ENCODE measurements at places on chromosomes 1 and 21.

- no peak for DNase-seq
Observed at GRCh38 chr21:44506279-44507255, 33.4 kb downstream of the KRTAP10-1 start.

GRCh38 chr1:206723805-206724472 is 39.2 kb downstream of the MAPKAPK2 start:
- no peak for DNase-seq

- no peak for DNase-seq
Observed at GRCh38 chr1:39980555-39981313, 25.8 kb downstream of the MFSD2A start.

DNA sequence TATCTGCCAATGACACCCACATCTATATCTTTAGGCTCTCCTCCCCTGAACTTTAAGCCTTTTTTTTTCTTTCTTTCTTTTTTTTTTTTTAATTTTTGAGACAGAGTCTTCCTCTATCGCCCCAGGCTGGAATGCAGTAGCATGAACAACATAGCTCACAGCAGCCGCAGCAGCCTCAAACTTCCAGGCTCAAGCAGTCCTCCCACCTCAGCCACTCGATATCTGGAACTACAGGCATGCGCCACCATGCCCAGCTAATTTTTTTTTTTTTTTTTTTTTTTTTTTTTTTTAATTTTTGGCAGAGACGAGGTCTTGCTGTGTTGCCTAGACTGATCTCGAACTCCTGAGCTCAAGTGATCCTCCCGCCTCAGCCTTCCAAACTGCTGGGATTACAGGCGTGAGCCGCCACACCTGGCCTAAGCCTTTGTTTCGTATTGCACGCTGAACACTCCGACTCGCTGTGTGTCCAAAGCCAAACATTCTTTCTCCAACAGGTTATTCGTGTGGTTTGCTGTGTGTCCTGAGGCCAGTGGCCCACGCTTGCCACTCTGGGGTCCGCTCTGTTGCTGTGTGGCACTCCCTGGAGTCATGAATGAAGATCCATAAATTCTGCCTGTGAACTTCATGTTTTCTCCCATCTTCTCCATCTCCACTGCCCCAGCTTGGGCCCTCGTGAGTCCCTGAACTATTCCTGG is 119.4 kb downstream of the CAMTA1 start:
- no peak for DNase-seq

DNA sequence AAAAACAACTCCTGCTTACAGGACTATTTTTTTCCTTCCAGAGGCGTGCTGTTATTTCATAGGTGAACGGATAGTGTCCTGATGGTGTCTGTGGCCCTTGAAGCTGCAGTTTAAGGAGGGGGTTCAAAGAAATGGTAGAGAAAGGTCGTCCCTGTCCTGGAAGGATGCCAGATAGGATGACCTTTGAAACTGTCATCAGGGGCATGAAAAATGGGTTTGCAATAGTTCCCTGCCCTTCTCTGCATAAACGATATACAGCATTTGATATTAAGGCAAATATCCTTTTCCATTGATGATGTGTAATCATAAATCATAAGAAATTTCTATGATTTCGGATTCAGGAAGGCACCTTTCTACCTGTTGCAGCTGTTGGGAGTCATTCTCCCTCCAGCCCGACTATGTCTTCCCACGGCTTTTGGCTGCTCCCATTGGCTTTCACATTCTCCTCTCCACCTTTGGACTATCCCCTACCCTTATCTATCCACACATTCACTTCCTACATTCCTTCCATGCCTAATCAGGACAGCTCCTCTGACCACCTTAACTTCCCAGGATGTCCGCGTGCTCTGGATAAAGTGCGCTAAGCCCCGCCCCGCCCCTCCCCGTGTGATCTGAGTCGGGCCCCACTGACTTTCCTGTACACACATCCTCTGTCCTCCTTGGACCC is 209.8 kb downstream of the DISC1 start:
- DNase-seq: no peak

DNA sequence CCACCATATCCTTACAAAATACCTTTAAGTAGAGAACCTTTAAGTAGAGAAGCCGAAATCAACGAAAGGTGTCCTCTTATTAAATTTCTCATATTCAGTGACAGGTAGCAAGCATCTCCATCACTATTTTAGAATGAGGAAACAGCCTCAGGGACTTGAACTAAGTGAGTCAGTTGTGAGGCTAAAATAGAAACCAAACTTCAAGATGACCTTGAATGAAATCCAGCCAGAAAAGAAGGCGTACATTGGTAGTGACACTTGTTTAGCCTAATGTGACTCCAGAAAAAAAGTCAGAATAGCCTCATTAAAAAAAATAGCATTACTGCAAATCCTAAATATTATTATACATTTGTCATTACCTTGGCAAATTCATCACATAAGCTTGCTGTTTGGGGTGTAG is 20.1 kb downstream of the RGS8 start:
- no peak for DNase-seq

GRCh38 chr1:48665708-48666407 is 110.8 kb downstream of the BEND5 start:
- no peak for DNase-seq

- no peak for DNase-seq
Observed at GRCh38 chr1:150841626-150842025, 33.6 kb upstream of the CTSK start.

GRCh38 chr1:23369335-23370013 is at the start of gene ZNF436:
TSS of gene ZNF436 (minus strand) at chr1:23369836. CDS start at chr1:23368005, 1,831 bp downstream.
- peak; percentile 9 for DNase-seq

GRCh38 chr1:63557365-63557987 is 34.2 kb downstream of the EFCAB7 start:
- no peak for DNase-seq

DNA sequence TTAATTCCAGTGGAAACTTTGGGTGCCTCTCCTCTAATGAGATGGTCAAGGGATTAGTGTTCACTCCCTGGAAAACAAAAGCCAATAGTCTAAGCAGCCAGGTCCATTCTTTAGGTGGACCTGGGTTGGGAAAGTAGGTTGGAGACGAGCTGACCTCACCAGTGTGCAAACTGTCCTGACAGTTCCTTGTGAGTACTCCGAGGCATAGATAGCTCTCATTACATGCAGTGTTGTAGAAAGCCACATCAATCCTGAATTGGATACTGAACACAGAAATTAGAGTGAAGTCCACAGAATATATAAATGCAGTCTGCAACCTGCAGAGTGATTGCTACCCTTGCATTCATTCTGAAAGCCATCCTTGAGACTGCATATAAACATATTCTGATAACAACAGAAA is 675.1 kb upstream of the CXADR start:
- DNase-seq: no peak

GRCh38 chr1:62306065-62306464 is 13.2 kb downstream of the KANK4 start:
- DNase-seq: no peak

GRCh38 chr1:233020426-233020825 is 70.0 kb downstream of the NTPCR start:
- no peak for DNase-seq

GRCh38 chr1:75265792-75266191 is 131.6 kb downstream of the LHX8 start:
- no peak for DNase-seq

GRCh38 chr1:52368383-52369172 is 2.6 kb upstream of the CC2D1B start:
- DNase-seq: no peak

- DNase-seq: no peak
Observed at GRCh38 chr1:183572721-183573120, 17.5 kb downstream of the NCF2 start.

GRCh38 chr1:172408958-172409357 is 11.5 kb upstream of the C1orf105 start:
- no peak for DNase-seq

DNA sequence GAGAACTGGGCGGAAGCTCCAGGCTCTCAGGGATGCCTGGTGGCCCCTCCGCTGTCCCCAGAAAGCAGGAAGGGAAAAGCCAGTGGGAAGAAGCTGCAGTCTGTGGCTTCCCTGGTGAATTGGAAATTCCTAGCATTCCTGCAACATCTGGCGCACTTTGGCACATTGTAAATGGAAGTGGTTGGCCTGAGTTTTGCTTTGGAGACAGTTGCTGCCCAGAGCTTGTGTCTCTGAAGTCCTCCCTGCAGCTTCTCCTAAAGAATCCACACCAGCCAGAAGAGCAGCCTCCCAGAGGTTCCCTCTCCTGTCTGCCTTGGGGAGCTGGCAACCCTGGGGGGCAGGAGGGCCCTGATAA is 48.2 kb downstream of the ARHGEF10L start:
- DNase-seq: no peak

DNA sequence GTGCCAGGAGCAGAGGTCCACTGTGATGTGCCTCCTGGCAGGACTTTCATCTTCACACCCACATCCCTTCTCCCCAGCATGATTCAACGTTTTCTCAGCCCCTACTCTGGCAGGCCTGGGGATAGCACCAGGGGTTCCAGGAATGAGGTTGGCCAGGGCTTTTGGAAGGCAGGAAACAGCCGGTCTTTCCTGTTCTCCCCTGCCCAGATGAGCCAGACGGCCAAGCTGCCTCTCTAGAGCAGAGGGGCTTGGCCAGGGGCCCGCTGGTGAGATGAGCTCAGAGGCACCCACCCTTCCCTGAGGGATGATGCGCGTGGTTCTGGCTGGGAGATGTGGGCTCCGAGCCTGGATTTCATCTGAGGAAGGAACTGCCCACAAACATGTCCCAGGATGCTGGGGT is 4.3 kb upstream of the MFAP2 start:
- no peak for DNase-seq

- DNase-seq: no peak
Observed at GRCh38 chr1:170511038-170511437, 20.9 kb upstream of the GORAB start.

DNA sequence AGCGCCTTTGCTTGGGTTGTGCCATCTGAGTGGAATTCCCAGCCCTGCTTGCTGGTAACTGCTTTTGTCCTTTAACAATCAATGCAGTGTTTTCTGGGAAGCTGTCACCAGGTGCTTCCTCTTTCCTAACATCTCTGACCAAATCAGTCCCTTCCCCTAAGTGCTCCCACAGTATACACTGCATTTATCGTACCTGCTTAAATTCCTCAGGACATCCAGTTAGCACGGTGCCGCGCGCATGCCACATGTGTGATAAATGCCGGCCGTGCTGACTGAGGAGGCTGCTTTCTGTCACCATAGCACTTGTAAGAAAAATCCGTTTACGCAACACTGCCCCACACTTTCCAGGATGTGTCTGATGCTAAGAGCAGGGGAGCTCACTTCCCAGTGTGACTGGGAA is 115.4 kb downstream of the BCAR3 start:
- no peak for DNase-seq

DNA sequence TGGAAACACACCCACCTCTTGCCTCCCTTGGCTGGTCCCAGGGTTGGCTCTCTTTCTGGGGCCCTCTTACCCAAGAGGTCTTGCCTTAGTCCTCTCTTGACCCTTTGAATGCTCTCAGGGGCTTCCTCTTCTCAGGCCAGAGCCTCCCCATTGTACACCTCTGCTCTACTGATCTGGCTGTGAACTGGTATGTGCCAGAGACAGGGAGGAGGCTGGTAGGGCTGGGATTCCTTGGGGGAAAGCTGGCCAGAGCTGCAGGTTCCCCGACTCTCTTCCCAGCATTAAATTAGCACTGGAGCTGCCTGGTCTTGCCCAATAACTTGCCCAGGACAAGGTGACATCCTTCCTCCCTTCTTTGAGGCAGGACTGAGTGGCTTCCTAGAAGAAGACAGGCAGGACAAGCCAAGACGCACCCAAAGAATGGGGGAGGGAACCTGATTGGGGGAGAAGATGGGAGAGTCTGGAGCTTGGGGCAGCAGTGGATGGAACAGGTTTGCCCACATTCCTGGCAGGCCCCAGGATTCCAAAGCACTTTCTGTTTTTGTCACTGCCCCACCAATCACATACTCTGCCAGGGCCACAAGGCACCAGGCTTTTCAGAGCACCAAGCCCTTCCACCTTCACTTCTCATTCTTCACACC is 37.2 kb upstream of the CITED4 start:
- DNase-seq: no peak

DNA sequence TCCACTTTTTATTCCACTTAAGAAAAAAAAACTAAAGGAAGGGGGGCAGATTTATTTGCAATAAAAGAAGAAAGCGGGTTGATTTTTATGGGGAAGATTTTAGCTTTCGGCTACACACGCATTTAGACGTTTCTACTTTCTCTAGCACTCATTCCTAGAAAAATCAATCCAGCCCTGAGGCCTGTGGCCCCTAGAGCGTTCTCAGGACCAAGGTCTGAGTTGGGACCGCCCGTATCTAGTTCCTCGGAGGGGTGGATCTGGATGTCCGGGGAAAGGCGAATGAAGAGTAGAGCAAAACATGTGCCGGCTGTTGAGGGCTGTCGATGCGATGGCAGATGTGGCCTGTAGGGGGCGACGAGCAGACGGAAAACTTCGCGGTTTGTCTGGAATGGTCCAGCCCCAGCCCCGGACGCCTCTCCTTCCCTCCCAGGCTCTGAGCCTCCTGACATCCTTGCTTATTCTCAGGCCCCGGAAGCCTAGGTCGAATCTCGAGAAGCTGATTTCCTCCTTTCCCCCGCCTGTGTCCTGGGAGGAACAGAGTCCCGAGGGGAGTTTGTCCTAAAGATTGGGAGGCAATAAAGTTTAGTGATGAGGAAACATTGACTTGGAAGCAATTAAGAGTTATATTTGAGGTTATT is 5.2 kb downstream of the FOXD3 start:
- no peak for DNase-seq

GRCh38 chr21:32411350-32412161 is 950 bp upstream of the EVA1C start:
- peak; percentile 30 for DNase-seq

DNA sequence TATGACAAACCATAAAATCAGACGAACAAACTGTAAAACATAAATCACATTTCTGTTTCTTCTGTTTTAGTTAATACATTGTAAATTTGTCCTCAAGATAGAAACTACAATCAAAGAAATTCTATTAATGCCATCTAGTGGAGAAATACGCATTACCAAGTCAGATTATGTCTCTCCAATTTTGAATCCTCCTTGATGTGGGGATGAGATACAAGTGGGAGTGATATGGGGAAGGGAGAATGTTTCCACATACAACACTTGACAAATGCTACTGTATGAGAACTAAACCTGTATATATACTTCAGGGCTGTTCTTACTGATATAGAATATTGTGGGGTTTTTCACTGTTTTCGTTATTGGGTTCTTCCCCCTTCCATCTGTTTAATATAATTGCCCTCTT is 2.6 kb downstream of the HFM1 start:
- no peak for DNase-seq

GRCh38 chr1:157110003-157110402 is 10.4 kb upstream of the ETV3L start:
- no peak for DNase-seq

- DNase-seq: no peak
Observed at GRCh38 chr21:32484706-32485380, 72.3 kb downstream of the EVA1C start.

- DNase-seq: no peak
Observed at GRCh38 chr1:147603986-147604385, 62.7 kb downstream of the BCL9 start.

All from stimulated activated CD4-positive, alpha-beta T cell treated with anti-CD3 and anti-CD28 coated beads, Interleukin-1b, Interleukin-23, amount 100 ng/mL, for 1 hour (primary cell).